Activated CD8-positive, alpha-beta memory T cell treated with anti-CD3 and anti-CD28 coated beads for 48 hours (primary cell): ENCODE measurements at places on chromosomes 4 and X.

- DNase-seq: no peak
Measured at GRCh38 chr4:26864899-26865298, 4.3 kb downstream of the STIM2 start.

DNA sequence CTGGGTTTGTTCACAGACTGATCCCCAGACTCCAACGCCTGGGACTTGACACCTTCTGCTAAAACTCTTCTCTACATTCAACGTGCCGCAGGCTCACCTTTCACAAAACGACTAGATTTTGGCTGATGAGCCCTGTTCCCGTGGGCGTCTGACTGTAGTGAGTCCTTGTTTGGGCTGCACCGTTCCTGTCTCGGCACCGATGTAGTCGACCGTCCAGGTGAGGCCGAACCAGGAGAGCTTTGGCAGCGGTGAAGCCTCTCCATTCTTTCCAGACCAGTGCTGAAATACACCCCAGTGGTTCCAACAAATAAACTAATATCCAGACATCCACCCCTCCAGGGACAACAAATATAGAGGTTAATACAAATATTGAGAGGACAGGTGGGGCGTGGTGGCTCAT, 45.0 kb upstream of the TLR3 start:
- no peak for DNase-seq

- no peak for DNase-seq
Measured at GRCh38 chr4:73166212-73166611, 92.4 kb downstream of the ANKRD17 start.

- no peak for DNase-seq
Measured at GRCh38 chr4:111632641-111633151, 512.6 kb upstream of the FAM241A start.

DNA sequence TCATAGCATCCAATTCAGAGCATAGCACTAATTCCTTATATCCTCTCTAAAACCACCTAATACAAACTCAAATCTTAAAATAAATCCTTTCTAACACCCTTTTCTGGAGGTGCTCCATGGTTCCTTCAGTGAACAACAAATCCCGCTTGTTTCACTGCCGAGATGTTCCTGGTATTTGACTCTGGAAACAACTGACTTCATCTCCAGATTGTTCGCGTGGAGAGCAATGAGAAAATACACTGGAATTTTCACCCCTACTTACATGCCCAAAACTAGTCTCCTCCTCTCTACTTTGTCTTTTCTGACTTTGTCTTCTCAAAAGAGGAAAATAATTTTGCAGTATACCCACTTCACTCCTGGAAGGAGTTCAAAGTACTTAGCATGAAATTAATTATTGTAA, 129.0 kb downstream of the PLS3 start:
- no peak for DNase-seq

DNA sequence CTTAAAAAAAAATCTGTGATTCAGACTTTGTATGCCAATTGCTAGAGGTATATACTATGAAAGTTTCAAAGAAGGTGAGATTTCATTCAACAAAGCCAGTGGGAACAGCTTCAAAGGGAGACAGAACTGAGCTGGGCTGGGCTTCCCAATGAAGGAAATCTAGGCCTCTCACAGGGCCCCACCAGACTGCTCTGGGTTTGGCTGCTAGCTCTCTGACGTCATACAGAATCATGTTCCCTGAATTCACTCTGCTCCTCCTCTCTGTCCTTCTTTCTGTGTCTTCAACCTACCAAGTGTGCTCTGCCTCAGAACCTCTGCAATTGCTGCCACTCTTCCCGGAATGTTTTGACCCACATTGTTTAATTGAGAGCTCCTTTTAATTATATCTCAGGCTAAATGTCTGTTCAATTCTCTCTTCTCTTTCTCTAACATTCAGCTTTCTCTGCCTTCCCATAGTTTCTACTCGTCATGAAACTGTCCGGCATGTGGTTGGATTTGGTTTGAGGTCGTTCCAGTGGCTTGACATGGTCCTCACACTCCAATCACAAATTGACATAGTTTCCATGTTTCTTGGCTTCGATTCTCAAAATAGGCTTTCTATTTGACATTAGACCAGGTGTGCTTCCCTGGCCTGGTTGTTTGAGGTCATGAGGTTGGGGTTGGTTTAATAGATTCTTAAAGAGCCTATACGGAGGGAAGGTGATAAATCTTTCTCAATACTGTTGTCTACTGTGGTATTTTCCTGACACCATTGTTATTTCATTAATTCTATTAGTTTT, 282.1 kb upstream of the EMCN start:
- no peak for DNase-seq

GRCh38 chr4:82589756-82590155, 28.0 kb upstream of the TMEM150C start:
- no peak for DNase-seq

GRCh38 chrX:41351923-41352322, 18.0 kb downstream of the DDX3X start:
- no peak for DNase-seq

- no peak for DNase-seq
Measured at GRCh38 chr4:27270435-27270834, 409.8 kb downstream of the STIM2 start.

DNA sequence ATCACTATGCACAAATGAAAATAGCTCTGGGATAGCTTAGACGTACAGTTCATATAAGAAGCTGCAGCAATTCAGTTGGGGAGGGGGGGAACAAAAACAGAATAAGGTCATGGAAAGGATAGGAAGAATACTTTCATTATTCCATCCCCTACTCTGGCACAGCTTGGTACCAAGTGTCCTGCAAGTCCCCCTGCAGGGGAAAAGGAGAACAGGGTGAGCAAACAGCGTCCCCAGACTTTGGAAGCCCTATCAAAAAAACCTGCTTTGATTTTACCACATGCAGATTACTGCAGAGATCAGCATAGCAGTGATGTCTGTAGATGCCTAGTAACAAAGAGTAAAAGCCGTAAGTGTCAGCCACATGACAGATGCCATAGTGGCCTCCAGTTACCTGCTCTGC, 209.4 kb upstream of the NEIL3 start:
- no peak for DNase-seq

GRCh38 chr4:114780205-114780604, 181.6 kb downstream of the UGT8 start:
- no peak for DNase-seq

GRCh38 chr4:23324021-23324690, 565.7 kb downstream of the PPARGC1A start:
- no peak for DNase-seq

- no peak for DNase-seq
Measured at GRCh38 chr4:168453146-168453545, 27.1 kb downstream of the DDX60L start.

GRCh38 chrX:14095702-14096101, 66.0 kb upstream of the GEMIN8 start:
- DNase-seq: peak; percentile 3

DNA sequence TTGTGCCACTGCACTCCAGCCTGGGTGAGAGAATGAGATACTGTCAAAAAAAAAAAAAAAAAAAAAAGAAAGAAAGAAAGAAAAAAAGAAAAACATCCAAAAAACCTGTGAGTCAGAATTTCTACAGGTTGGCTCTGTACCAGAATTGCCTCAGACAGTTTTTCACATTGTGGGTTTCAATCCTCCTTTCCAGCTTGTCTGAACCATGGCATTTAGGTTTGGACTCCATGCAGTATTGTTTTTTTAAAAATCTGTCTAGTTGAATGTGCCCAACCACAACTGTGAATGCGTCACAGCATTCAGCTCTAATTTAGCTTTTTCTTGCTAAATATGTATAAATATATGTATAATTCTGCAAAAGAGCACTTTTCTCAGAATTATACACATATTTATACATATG, 31.4 kb upstream of the ARSH start:
- no peak for DNase-seq

- no peak for DNase-seq
Measured at GRCh38 chrX:140477987-140478386, 26.9 kb downstream of the SOX3 start.

- DNase-seq: no peak
Measured at GRCh38 chrX:2594491-2594890, 93.7 kb upstream of the DHRSX start.

GRCh38 chr4:168535689-168536088, 38.8 kb downstream of the PALLD start:
- DNase-seq: no peak

DNA sequence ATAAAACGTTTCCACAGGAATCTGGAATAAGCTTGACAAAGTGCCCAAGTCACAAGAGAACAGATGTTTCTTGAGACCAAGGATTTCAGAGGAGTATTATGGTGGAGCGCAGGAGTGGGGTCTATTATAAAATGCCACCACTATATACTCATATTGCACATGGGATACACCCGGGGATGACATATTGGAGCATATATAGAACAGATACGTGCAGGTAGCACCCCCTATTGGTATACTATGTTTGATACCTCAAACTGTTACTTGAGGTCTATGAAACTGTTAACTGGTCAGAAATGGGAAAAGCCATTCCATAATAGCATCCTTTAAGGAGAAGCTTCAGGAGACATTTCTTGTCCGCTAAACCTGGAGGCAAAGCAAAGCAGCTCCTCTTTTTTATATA, 86.0 kb downstream of the PCYT1B start:
- DNase-seq: no peak

GRCh38 chr4:20592013-20592412, 108.2 kb upstream of the PACRGL start:
- DNase-seq: no peak

DNA sequence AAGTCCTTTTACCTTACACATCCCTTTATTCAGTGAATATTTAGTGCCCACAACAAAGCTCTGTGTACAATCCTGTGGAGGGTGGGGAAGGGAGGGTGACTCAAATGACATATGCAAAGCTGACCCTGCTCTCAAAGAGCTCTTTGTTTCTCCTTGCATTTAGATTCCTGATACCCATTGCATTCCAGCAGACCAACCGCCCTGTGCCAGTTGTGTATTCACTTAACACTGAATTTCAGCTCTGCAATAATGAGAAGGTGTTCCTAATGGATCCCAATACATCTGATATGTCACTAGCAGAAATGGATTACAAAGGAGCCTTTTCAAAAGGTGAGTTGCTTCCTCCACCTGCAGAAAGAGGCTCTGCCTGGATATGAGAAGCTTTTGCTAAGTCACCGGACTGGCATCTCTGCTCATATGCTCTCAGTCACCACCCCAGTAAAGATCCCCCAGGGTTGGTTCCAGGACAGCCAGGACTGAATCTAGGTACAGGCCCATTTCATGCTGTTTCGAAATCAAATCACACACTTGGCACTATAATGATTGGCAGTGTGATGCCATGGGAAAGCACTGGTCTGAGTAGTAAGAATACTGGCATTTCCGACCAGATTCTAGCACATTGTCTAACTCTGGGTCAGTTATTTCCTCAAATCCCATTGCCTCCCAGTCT, 17.1 kb upstream of the ANXA3 start:
- DNase-seq: no peak

DNA sequence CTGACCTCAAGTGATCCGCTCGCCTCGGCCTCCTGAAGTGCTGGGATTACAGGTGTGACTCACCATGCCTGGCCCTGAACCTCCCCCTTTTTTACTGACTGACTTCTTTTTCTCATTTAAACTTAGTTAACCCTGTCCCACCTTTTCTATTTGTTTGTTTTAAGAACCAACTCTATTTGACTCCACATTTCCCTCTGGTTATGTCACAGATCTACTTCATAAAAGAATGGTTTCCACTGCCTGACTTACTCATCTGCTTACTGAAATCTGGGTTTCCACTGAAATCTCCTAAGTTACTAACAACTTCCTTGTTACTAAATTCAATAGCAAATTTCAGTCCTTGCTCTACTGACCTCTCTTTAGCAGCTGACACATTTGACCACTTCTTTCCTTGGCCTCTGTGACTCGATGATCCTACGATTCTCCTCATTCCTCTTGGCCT, 28.0 kb upstream of the NSUN7 start:
- DNase-seq: no peak

GRCh38 chr4:10605031-10605430, 79.5 kb downstream of the CLNK start:
- DNase-seq: no peak

- DNase-seq: no peak
Measured at GRCh38 chr4:58649226-58649625, 1539.0 kb upstream of the IGFBP7 start.

DNA sequence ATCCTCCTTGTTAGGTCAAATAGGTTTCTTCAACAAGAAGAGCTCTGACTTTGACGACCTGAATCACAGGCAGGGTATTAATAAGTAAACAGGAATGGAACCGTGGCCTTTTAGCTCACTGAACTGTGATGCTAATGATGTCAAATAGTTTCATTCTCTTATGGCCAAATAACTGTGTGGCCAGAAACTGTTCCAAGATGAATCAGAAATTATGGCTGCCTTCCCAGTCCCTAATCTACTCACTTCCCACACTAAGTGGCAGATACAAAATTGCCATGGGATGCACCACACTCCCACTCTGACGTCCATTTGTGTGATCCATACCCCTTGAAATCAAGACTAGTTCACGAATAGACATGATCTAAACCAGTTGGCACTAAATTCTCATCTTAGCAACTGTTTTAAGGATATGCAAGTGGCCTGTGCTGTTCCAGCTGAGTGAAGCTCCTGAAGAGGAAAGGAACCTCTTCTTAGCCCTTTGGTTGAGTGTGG, 455.4 kb downstream of the IL15 start:
- no peak for DNase-seq

DNA sequence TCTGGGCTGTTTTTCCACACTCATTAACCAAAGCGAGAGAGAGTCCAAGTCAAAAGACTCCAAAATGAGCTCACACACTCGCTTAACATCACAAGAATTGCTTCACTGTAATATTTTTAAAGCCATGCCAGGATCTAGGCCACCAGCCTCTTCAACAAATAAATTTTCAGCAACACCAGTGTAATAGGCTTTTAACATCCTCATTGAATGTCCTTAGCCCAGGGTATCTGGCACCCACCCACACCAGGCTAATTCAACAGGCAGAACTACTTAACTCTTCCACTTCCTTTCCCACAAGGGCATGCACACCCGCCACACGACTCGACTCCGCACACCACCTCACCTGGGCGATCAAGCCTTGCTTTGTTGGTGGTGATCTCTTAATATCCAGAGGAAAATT, 34.2 kb downstream of the FAT1 start:
- no peak for DNase-seq

GRCh38 chr4:31657859-31658570, 937.8 kb downstream of the PCDH7 start:
- no peak for DNase-seq

- no peak for DNase-seq
Measured at GRCh38 chr4:143085224-143085623, 99.5 kb upstream of the USP38 start.

GRCh38 chr4:152221816-152222516, 313.9 kb downstream of the FBXW7 start:
- no peak for DNase-seq
